ENCODE measurements at places on chromosomes 7 and 10. TPM values are rescaled to one million over a fixed set of nuclear protein-coding genes. Genes with fewer than 3 reads are reported as not detected.

The NFE2L3 gene
- 82.5 TPM for total RNA-seq

The AKR1E2 gene
- total RNA-seq, result 26.1 TPM

The TACC2 gene
- 4.9 TPM for total RNA-seq

The TPK1 gene
- 5.5 TPM for total RNA-seq

The DKK1 gene
- 206 TPM for total RNA-seq

The RET gene
- total RNA-seq, result not detected

Measured in epithelial cell of umbilical artery (primary cell).